ENCODE measurements at places on chromosomes 2 and 18.
A peak's percentile ranks its signal among the peaks of the same experiment; 100 is the strongest.

GRCh38 chr2:47033102-47033880 lies 117.7 kb upstream of the MCFD2 start:
- peak; percentile 18 for DNase-seq

DNA sequence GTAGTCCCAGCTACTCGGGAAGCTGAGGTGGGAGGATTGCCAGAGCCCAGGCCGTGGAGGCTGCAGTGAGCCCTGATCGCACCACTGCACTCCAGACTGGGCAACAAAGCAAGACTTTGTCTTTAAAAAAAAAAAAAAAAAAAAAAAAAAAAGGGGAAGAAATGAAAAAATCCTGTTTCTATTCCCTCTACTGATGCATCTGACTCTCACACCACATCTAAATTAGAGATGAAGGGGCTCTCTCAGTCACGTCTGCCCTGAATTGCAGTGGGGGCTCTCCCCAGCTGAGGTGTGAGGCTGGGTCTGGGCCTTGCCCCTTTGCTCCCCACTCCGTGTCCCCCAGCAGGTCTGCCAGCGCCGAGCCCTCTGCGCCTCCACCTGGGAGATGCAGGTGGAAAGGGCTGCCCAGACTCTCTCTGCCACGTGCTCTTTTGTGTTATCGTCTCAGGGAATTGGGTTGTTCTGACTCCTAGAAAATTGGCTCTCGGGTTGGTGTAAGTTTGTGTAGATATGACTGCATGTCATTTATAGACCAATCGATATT lies 30.2 kb downstream of the TRAPPC12 start:
- DNase-seq: no peak

DNA sequence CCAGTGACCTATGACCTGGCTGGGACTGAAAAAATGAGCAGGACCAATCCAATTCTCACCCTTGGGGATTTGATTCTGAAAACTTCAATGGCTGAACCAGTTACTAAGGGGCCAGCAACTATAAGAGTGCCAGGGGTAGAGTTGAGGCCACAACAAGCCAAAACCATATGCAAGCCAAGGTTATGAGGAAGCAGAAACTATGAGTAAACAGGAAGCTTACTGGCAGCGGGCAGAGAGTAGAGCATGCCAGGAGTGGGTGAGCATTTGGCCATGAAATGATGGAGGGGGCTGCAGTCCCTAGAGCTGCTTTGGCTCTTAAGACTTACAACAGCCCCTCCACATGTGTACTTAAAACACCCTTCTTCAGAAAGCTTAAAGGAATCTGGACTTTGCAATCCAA lies 82.4 kb downstream of the RBMS1 start:
- no peak for DNase-seq

DNA sequence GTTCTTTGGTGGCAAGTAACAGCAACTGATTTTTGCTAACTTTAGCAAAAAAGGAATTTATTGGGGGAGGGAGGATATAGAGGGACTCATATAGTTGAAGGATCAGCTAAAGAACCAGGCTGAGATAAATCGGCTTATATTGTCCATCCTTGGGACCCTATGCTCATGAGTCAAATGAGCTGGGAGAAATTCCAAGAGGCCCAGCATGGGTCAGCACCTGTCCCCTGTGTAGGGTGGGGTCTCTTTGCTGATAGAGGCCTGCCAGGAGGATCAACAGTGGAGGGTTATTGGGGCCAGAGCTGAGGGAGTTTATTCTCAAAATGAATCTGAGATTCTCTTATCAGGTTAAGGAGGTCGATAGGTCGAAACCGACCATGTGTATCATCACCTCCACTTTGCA lies 97.2 kb downstream of the VAPA start:
- peak; percentile 87 for DNase-seq

- no peak for DNase-seq
These were observed 7.0 kb downstream of the USP34 start for GRCh38 chr2:61463769-61464475.
